Left cardiac atrium (tissue), 4 donors: ENCODE measurements at places on chromosomes 13 and 19. TPM values are rescaled to one million over a fixed set of nuclear protein-coding genes. Genes with fewer than 3 reads are reported as not detected.

The ADM5 gene
- 1.1 TPM for total RNA-seq

The KLK5 gene
- not detected for total RNA-seq

The ZNF729 gene
- not detected for total RNA-seq

The UCHL3 gene
- total RNA-seq: 26.1 TPM

The ACP7 gene
- not detected for total RNA-seq

The ZNF653 gene
- total RNA-seq: 3.7 TPM

The ZNF433 gene
- total RNA-seq: 4.0 TPM

The USPL1 gene
- 12.7 TPM for total RNA-seq

DNA sequence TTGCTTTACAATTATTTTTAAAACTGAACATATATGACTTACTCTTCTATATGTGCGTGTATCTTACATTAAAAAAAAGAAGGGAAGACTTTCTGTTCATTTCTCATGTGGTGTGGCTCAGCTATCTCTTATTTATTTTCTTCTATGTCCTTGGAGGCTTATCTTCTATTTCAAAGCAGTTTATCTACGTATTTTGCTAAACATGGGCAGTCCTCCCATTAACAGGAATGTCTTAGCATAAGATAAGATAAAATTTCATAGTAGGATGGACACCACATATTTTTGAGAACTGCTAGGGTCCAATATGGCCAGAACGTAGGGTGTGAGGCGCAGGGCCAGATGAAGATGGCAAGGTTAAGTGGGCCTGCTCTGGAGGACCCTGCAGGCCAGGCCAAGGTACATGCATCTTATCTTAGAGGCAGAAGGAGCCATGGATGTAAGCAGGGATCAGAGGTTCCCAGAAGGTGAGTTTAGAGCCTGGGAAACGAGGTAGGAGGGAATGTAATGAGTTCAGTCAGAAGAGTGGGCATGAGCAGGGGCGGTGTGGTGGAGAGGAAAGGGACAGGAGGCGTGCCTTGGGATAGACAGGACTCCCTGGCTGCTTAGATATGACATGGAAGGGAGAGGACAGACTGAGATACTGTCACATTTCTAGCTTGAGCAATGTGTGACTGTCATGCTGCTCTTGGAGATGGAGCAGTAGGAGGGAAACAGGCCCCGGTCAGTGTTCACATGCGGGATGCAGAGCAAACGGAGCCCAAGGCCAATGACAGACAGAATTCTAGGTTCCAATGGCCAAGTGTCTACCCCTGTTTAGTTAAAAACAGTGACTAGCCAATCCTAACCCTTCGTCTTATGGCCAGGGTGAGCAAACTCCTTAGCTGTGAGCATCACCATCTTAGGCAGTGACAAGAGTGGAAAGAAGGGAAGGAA, 68.6 kb upstream of the MEDAG start:
- DNase-seq: no peak

DNA sequence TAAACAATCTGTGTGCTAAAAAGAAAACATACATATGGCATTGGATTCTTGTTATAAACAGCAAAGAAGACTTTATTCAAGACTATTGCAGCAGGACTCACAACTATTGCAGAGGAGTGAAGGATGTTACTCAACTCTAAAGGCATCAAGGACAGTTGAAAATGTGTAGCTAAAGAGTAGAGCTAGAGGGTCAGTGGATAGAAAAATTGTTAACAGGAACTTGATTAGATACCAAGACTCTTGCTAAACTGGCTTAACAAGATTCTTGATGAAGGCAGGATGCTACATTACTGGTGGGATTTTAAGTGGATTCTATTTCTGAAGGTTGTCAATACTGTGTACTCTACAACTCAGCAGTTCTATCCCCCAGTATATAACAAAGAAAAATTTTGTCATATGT, 1183.3 kb downstream of the SLITRK1 start:
- no peak for DNase-seq

- no peak for DNase-seq
Measured at GRCh38 chr13:57857945-57858344, 226.4 kb downstream of the PCDH17 start.

DNA sequence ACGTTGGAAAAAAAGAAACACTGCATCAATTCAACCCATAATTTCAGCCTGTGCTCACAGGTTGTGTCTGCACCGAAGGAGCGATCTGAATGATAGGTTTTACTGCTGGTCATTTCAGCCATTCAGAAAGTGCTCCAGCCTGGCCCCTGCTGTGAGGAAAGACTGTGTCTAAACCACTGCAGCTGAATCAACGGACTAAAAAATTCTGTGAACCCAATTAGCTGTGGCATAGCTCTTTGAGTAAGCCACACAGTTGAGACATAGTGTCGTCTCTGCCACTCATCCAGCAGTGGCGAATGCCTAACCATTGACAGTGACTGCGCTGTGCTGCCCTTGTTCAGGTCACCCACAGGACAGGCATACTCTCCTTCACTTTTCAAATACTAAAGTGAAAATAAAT, 179.8 kb downstream of the COG6 start:
- no peak for DNase-seq

DNA sequence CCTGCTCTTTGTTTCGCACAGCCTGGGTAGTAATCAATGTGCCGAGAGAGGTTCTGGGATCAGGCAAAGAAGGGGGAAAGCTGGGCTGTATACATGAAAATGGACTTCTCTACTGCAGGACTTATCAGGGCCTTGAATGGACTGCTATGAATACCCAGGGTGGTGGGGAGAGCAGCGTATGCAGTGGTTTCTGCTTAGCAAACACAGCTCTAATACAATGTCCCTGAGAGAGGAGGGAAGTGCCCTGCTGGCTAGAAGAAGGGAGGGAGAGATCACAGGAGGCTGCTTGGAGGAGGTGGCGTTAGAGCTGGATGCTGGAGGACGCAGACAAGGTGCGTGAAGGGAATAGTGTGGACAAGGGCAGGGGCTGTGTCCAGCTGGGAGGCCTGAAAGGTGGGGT, 116.1 kb downstream of the PTPRS start:
- DNase-seq: no peak

DNA sequence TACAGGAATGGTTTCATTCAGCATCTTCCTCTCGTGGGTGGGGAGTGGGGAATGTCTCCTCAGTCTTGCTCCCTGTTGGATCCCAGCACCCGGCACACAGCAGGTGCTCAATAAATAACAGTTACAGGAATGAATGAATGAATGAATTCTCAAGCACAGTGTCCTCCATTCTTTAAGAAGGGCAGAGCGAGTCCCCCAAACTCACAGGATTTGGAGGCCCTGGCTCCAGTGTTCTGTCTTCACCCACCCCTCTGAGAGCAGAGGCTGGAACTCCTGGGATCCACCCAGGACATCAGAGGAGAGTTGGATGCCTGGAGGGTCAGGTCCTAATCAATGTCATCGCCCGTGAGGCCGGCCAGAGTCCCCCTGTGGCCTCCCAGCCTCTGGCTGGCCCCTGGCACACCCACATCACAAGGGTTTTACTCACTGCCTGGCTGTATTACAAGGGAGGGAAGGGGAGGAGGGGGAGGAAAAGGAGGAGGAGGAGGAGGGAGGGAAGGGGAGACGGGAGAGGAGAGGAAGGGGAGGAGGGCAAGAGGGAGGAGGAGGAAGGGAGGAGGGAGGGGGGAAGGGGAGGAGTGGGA, 8.7 kb upstream of the CREB3L3 start:
- DNase-seq: no peak

DNA sequence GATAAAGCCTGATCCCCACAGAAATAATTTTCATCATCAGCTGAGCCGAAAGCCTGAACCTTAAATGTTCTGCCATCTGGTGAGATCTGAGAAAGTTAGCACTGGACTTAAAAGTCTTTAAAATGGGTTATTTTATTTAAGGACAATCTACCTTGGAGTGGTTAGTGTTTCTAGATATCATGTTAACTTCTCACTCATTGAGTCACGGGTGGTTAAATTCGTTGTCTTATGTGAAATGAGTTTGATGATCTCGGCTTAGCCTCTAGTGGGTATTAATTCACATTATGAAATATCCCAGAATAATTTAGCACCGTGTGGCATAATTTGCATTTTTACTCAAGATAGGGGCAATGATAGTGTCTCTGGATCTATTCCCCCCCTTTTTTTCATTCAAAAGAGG, 117.4 kb upstream of the ZNF536 start:
- DNase-seq: no peak

GRCh38 chr19:9189535-9189934, 10.8 kb downstream of the OR7D2 start:
- no peak for DNase-seq

DNA sequence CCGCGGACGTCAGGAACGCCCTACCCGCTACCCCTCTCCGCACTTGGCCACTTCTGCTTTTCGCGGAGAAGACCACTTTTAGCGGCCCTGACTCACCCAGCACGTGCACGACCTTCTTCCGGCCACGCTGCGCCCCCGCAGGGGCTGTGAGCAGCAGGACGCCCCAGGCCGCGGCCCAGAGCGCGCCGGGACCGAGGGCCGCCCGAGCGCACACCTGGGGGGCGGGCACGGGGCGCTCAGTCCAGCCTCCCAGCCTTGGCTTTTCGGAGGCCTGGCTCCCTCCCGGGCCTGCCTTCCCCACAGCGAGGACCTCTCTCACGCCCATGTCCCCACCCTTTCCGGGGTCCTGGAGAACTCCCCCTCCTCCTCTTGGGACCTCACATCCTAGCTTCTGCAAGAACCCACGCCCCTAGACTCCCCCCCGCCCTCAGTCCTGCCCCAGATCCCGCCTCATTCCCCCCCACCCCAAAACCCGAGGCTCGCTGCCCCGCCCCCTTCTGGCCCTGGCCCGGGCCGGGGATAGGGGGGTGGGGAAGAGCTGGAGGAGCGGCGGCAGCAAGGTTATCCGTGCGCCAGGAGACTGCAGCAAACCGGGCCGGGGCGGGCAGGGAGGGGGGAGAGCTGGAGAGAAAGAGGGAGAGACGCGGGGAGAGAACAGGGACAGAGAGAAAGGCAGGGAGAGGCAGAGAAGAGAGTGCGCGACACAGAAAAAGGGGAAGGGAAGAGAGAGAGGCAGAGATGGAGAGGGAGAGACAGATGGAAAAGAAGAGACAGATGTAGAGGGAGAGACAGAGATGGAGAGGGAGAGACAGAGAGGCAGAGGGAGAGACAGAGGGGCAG, 11.5 kb downstream of the TM6SF2 start:
- no peak for DNase-seq

GRCh38 chr13:48253849-48254248, 20.8 kb downstream of the ITM2B start:
- no peak for DNase-seq

DNA sequence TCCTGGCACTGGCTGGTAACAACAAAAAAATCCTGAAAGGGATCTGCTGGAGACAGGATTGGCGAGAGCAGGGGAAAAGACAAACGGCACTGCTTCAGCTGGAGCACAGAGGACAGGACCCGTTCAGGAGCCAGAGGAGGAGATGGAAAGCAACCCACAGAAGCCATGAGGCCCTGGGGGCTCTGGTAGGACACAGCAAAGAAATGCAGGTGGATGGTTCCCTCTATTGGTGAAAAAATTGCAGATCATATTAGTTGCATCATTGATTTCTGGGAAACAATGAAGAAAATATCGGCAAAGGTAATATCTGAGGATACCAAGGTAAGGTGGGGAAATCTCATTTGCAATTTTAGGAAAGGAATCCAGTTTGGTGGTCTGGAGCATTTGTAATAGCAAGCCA, 25.7 kb upstream of the TPP2 start:
- DNase-seq: no peak

DNA sequence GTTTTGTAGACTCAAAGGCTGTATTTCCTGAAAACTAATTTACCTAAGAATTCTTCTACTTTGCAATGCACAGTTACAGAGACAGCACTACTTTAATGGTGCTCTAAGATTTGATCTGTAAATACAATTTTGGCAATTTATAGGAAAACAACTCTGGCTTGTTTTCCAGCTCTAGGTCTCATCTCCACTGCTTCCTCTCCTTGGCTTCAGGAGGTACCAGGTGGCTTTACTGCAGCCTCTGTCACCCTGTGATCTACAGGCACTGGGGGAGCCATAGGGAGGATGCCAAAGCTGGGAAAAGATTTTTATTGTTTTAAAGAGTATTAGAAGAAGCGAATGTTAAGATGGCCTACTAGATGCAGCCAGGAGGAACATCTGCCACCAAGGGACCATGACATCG, 1563.6 kb downstream of the OLFM4 start:
- DNase-seq: no peak

GRCh38 chr19:34772697-34773554, at the start of gene ZNF599:
ZNF599 (minus strand) TSS chr19:34773215; CDS start chr19:34772841, 374 bp downstream.
- DNase-seq: peak; percentile 93

GRCh38 chr19:49981603-49982593, 20.9 kb upstream of the SIGLEC11 start:
- no peak for DNase-seq

GRCh38 chr19:53786744-53787143, 37.4 kb downstream of the NLRP12 start:
- no peak for DNase-seq

- no peak for DNase-seq
Measured at GRCh38 chr13:98328511-98328910, 151.4 kb upstream of the RNF113B start.

- peak; percentile 83 for DNase-seq
Measured at GRCh38 chr19:4988770-4989251, 19.9 kb downstream of the KDM4B start.

GRCh38 chr19:729965-730668, 20.8 kb upstream of the MISP start:
- peak; percentile 43 for DNase-seq

GRCh38 chr19:32627714-32628270, 46.8 kb downstream of the PDCD5 start:
- no peak for DNase-seq

DNA sequence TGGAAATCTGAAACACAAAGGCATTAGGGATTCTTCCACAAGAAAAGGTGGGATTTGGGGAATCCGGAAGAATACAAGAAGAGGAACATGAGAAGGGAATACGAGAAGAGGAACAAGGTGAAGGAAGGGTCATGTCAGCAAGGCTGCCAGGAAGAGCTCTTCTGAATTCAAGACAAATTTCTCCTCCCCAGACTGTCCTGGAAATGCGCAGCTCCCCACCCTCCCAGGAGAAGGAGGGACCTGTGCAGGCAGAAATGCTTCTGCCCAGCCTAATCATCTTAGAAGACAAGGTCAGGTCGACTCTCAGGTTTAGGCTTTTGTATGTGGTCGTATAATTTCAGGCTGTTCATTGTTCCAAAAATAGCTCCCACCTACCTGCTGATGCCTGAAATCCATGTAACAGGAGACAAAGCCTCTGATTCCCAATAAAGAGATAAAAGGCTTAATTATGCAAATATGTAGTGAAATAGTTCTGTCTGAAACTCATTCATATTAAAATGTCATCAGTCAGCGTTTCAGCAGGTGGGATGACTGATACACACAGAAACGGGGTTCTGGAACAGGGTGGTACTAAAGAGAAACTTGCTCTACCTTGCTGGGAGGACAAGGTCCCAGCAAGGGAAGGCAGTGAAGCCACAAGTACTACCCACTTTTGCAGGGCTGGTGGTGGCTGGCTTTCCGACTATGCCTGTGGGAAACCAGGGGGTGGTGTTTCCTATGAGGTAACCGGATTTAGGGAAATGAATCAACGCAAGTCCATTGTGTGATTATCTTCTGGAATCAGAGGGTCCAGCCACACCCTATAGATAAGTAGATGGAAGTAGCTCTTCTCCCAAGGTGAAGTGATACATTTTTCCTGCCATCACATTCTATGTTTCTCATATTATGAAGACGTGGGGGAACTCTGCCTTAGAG, 76.1 kb downstream of the KL start:
- DNase-seq: peak; percentile 52
